ENCODE measurements at places on chromosomes 2 and 18.
A peak's percentile ranks its signal among the peaks of the same experiment; 100 is the strongest.

DNA sequence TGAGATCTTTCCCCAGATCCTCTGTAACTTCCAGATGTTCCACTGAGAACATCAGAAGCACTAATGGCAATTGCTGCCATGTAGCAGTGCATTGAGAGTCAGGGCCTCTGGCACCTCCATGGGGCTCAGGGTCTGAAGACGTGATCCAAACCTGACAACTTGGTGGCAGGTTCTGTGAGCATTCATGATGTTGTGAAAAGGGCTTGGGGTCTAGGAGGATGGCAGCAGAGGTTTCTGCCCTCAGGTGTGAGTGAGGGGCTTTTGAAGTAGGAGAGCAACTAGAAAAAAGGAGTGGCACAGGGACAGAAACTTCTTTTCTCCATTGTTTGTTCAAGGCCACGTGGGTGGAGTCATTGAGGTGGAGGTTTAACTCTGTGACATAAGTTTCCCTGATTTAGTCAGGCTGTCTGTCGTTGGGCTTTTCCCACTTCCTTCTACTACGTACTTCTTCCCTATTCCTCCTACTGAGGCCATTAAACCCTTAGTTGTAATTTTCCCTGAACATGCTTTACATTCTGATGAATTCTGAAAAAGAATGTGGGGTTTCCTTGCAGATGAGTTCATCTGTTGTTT, 13.1 kb downstream of the CFLAR start:
- DNase-seq = peak; percentile 84

GRCh38 chr2:233218836-233219235, 32.6 kb upstream of the ATG16L1 start:
- DNase-seq = no peak

DNA sequence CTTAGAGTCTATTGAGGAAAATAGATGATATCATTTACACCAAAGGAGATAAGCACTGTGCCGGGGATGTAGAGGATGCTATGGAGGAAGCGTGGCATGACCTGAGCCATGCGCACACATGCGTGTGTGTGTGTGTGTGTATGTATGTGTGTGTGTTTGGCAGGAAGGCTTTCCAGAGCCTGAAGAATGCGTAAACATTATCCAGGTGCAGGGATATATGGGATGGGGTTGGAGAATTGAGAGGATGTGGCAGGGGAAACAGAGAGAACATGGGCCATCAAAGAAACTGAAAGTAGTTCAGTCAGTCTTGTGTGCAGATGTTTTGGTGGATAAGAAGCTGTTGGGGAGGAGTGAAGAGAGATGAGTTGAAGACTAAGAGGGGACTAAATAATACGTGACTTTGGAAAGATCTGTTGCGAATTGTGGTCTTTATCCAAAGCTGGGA, 9.3 kb upstream of the STAT1 start:
- DNase-seq = peak; percentile 74

GRCh38 chr2:29113891-29114321, 1.3 kb upstream of the CLIP4 start:
- no peak for DNase-seq

- DNase-seq = no peak
Measured at GRCh38 chr2:235532307-235532706, 38.5 kb downstream of the AGAP1 start.

DNA sequence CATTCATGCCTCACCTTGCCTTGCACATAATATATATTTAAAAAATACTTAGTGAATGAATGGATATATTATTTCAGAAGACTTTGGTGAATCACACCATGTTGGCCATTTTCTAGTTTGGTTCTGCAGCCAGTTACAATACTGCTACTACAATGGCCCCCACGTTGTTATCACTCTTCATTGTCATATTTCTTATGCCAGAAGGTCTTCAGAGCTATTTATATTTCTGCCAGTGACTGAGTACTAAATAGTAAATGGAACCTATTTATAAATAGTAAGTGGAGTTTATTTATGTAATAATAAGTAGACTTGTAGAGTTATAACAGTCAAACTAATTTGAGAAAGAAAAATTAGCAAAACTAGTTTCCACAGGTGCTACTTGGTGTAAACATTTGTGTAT, 516.6 kb upstream of the SYT4 start:
- DNase-seq = no peak

DNA sequence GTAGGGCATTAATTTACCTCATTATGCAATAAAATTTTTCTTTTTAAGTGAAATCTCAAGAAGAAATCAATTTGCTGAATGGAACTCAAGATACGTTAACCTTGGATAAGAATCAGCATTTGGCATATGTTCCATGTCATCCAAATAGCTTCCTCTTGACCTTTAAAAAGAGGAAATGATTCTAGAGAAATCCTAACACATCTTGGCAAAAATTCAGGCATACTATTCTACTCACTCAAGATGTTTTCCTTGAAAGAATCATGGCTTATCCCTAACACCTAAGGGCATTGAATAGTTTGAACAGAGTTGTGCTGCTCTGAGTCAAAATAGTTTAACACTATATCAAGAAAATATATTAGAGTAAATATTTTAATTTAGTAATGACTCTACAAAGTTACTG, 678.0 kb downstream of the EPHA4 start:
- no peak for DNase-seq

- no peak for DNase-seq
Measured at GRCh38 chr2:173230181-173230580, 124.5 kb upstream of the CDCA7 start.

DNA sequence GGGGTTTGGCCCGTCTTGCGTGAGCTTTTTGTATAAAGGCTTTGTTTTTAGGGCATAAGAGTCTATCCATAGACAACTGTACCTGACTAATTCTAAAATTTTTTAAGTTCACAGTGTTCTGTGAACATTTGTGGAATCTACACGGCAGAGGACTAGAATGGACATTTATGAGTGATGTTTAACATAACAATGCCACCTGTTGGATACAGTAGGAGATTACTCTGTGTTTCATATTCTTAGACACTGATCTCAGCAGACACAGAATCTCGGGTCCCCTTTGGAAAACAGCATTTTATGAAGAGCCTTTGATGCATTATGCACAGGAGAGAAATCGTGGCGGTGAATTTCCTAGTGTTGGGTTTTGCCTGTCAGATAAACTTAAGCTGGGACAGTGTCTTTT, 752.2 kb downstream of the DPP10 start:
- DNase-seq = no peak

DNA sequence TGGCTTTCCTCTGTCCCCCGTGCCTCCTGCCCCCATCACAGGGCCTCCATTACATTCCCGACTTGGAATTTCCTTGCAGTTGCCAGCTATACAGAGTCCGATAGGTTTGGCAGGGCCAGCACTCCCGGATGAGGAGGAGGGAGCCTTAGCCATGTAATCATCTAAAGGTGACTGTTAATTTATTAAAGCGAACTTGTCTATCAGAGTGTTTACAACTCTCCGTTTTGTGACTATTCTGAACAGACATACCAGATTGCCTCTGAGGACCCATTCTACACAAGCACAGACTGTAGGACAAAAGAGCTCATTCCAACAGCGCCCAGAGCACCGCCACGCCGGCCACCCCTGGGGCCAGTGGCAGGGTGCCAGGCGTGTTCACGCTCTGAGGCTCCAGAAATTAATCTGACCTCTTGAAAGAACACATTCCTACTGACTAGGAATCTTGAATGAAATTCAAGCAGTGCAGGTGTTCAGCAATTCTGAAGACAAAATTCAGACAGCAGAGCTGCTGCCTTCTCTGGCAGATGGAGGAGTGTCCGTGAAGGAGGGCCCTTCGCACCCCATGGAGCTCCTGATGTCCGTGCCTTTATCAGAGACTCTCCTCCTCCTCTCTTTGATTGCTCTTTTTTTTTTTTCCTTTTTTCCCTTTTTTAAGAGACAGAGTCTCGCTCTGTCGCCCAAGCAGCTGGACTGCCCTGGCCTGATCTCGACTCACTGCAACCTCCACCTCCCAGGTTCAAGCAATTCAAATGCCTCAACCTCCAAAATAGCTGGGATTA, 58.1 kb upstream of the RALBP1 start:
- no peak for DNase-seq

DNA sequence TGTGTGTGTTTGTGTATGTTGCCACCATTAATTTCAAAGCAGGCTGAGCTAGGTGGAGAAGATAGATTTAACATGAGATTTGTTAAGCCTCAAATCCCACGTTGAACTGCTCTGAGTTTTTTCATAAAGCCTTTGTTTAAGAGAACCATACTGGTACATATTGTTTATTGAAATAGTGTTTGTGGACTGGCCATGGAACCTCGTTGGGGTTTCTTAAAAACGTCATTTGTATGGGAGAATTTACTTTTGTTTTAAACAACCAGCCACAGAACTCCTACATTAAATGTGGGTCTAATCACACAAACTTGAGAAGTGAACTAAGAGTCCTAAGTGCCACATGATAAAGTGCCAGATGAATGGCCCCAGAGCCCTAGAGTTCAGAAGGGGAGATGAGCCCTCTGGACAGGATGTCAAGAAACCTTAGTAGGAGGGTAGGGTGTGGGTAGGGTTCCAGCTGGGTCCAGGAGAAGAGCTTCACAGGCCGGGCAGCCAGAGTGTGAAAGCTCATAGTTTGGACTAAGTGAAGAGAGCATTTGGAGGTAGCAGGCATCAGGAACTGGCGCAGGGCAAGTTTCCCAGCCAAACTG, 120.6 kb upstream of the EML6 start:
- no peak for DNase-seq

DNA sequence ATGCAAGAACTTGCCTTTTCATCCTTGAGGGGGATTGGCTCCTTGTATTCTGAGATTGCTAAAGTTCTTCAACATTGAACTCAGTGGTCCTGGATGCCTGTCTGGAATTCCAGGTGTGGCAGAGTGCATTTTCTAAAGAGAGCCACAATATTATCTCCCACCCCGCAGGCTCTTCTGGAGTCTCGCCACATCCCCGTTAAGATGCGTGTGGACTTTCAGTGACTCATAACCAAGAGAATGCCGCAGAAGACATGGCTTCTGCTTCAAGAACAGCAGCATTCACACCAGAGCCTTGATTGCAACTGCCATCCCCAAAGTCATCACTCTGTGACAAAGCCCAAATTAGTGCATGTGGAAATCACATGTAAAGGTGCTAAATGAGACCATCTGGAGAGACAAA, 142.7 kb downstream of the CDH20 start:
- DNase-seq = no peak
